ENCODE measurements at places on chromosomes 1 and 21.

- H3K27me3 ChIP-seq, result no peaks in the 10 kb centered on the region
- H3K36me3 ChIP-seq, result no peaks in the 10 kb centered on the region
- H3K4me3 ChIP-seq, result no peak overlapping the region
- H3K4me1 ChIP-seq, result no peaks in the 10 kb centered on the region
- H3K27ac ChIP-seq, result no peak overlapping the region
- no peak for DNase-seq
These were observed 6.5 kb upstream of the PDXK start for GRCh38 chr21:43712268-43712942.

- no peaks in the 10 kb centered on the region for H3K4me1 ChIP-seq
- H3K36me3 ChIP-seq, result no peaks in the 10 kb centered on the region
- H3K4me3 ChIP-seq, result no peak overlapping the region
- H3K27me3 ChIP-seq, result no peaks in the 10 kb centered on the region
- DNase-seq, result no peak
These were observed 150.3 kb downstream of the DHRS3 start for GRCh38 chr1:12467570-12468286.

- H3K4me1 ChIP-seq, result peaks cover 12% of the 10 kb centered on the region
- H3K27me3 ChIP-seq, result no peaks in the 10 kb centered on the region
- no peaks in the 10 kb centered on the region for H3K36me3 ChIP-seq
- no peak overlapping the region for H3K4me3 ChIP-seq
These were observed 96.5 kb downstream of the PAPPA2 start for GRCh38 chr1:176559474-176559873.

GRCh38 chr1:152029144-152029928 is 7.5 kb downstream of the S100A11 start:
- H3K4me1 ChIP-seq, result peaks cover 5% of the 10 kb centered on the region
- no peak overlapping the region for H3K4me3 ChIP-seq
- H3K27ac ChIP-seq, result no peak overlapping the region
- H3K36me3 ChIP-seq, result peaks cover 30% of the 10 kb centered on the region
- DNase-seq, result no peak

DNA sequence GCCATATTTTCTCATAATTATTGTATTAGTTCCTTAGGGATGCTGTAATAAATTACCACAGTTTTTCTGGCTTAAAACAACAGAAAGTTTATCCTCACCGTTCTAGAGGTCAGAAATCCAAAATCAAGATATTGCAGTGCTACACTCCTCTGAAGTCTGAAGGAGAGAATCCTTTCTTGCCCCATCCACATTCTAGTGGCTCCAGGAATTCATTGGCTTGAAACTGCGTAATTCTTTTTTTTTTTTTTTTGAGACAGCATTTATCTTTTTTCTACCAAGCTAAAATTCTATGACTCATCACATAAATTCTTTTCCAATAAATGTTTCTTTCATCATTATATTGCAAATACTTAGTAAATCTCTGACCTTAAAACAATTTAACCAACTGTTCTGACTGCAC is 451.0 kb upstream of the RGS18 start:
- no peak for DNase-seq
- H3K4me3 ChIP-seq, result no peak overlapping the region
- no peaks in the 10 kb centered on the region for H3K27me3 ChIP-seq
- no peak overlapping the region for H3K27ac ChIP-seq
- H3K36me3 ChIP-seq, result no peaks in the 10 kb centered on the region
- H3K4me1 ChIP-seq, result no peaks in the 10 kb centered on the region

DNA sequence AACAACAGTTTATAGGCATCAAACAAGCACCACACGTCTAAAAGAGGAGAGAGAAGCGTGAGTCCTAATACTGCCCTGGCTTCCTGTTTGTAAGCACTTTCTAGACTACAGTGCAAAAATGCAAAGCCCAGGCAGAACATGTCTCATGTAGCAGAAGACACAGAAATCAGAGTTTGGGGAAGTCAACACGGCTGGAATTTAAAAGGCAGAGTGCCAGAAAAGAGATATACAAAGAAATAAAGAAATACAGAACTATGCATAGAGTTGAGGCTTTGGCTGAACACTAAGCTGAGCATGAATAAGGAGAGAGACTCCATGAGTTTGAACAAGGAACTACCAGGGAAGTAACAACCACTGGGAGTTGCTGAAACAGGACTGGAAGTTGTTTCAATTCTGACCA is 566.6 kb upstream of the NR5A2 start:
- no peaks in the 10 kb centered on the region for H3K36me3 ChIP-seq
- no peaks in the 10 kb centered on the region for H3K27me3 ChIP-seq

DNA sequence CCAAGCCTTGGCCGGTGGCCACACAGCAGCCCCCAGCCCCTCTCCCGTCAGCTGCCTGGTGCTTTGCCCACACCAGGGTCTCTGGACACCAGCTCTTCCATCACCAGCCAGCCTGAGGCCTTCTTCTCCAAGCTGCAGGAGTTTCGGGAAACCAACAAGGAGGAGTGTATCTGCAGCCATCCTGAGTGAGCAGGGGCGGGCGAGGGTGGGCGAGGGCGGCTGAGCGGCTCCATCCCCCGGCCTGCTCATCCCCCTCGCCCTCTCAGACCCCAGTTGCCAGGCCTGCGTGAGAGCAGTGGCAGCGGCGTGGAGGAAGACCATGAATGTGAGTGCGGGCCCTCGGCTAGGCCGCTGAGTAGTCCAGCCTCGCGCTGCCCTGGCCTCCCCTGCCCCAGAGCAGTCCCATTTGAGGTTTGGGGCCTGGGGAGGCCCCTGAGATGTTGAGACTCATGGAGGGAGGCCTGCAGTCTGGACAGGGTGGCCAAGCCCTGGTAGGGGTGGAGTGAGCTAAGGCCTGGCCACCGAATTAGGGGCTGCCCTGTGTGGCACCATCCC is 9.7 kb downstream of the MIIP start:
- DNase-seq, result no peak
- peaks cover 30% of the 10 kb centered on the region for H3K36me3 ChIP-seq
- no peak overlapping the region for H3K27ac ChIP-seq
- H3K4me1 ChIP-seq, result no peaks in the 10 kb centered on the region
- no peaks in the 10 kb centered on the region for H3K27me3 ChIP-seq

- H3K4me1 ChIP-seq, result peaks cover 32% of the 10 kb centered on the region
- DNase-seq, result peak; percentile 19
- H3K27me3 ChIP-seq, result no peaks in the 10 kb centered on the region
- no peak overlapping the region for H3K4me3 ChIP-seq
- H3K36me3 ChIP-seq, result no peaks in the 10 kb centered on the region
- H3K27ac ChIP-seq, result no peak overlapping the region
These were observed 8.3 kb upstream of the CSRP1 start for GRCh38 chr1:201515062-201515750.

GRCh38 chr1:81670286-81670685 is 130.4 kb upstream of the ADGRL2 start:
- H3K36me3 ChIP-seq, result no peaks in the 10 kb centered on the region
- DNase-seq, result peak; percentile 82
- no peaks in the 10 kb centered on the region for H3K27me3 ChIP-seq
- no peak overlapping the region for H3K4me3 ChIP-seq
- H3K27ac ChIP-seq, result no peak overlapping the region

DNA sequence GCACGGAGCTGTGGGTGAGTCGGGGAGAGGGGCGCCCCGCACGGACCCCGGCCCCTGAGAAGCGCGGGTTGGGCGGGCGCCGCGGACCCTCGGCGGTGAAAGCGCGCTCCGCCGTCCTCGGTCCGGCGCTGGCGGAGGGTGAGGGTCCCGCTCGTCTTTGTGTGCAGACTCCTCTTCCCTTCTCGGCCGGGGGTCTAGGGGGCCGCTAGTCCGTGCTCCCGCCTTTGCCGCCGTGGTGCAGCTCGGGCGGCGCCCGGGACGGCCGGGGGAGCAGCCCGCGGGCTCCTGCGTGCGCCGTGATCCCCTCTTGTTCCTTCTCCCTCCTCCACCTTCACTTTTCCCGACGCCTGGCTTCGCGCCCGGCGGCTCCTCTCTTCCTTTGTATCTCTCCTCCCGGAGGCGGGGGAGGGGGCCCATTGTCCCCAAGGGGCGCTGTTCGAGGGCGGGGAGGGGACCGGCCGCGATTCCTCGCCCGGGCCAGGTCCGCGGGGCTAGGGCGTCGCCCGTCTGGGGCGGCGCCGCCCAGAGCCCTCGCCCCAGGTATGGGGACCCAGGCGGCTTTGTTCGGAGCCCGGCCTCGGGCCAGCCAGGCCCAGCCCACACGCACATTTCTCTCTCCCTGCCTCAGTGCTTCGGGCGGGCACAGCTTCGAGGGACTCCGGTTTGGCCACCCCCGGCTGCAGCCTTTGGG is 519 bp downstream of the FNBP1L start:
- H3K4me1 ChIP-seq, result peaks cover 17% of the 10 kb centered on the region
- H3K36me3 ChIP-seq, result no peaks in the 10 kb centered on the region

GRCh38 chr1:157091186-157091585 is 8.4 kb downstream of the ETV3L start:
- H3K27ac ChIP-seq, result no peak overlapping the region
- no peaks in the 10 kb centered on the region for H3K36me3 ChIP-seq
- H3K4me3 ChIP-seq, result no peak overlapping the region
- no peaks in the 10 kb centered on the region for H3K4me1 ChIP-seq
- DNase-seq, result peak; percentile 37

GRCh38 chr1:207172885-207173284 is 68.9 kb downstream of the C4BPA start:
- H3K4me1 ChIP-seq, result no peaks in the 10 kb centered on the region
- DNase-seq, result no peak
- no peak overlapping the region for H3K4me3 ChIP-seq
- H3K36me3 ChIP-seq, result no peaks in the 10 kb centered on the region
- no peaks in the 10 kb centered on the region for H3K27me3 ChIP-seq

DNA sequence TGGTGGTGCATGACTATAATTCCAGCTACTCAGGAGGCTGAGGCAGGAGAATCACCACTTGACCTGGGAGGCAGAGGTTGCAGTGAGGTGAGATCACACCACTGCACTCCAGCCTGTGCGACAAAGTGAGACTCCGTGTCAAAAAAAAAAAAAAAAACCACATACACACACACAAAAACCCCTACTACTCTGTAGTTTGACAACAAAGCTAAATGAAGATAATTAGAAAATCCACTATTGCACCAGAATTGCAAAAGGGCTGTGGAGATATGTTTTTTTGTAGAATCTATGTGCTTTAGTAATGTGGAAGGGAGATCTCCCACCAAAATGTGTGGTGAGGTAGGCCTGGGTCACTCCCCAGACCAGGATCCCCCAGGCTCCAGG is 32.2 kb upstream of the KHDRBS1 start:
- peaks cover 10% of the 10 kb centered on the region for H3K4me1 ChIP-seq
- H3K4me3 ChIP-seq, result no peak overlapping the region
- DNase-seq, result no peak
- H3K27ac ChIP-seq, result no peak overlapping the region
- H3K27me3 ChIP-seq, result no peaks in the 10 kb centered on the region

GRCh38 chr1:72369069-72369757 is 86.9 kb upstream of the NEGR1 start:
- DNase-seq, result no peak
- no peaks in the 10 kb centered on the region for H3K36me3 ChIP-seq
- H3K27ac ChIP-seq, result no peak overlapping the region
- no peaks in the 10 kb centered on the region for H3K4me1 ChIP-seq
- no peaks in the 10 kb centered on the region for H3K27me3 ChIP-seq

DNA sequence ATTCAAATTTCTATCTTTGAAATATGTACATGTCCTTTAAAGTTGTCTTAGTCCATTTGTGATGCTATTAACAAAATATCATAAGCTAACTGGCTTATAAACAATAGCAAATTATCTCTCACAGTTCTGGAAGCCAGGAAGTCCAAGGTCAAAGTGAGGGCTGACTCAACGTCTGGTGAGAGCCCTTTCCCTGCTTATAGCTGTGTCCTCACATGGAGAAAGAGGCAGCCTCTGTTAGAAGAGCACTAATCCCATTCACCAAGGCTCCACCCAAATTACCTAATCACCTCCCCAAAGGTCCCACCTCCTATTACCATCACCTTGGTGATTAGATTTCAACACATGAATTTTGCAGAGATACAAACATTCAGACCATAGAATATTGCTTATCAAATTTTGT is 450.1 kb upstream of the BEND5 start:
- no peaks in the 10 kb centered on the region for H3K36me3 ChIP-seq
- no peaks in the 10 kb centered on the region for H3K4me1 ChIP-seq
- no peak overlapping the region for H3K27ac ChIP-seq
- H3K27me3 ChIP-seq, result no peaks in the 10 kb centered on the region
- no peak overlapping the region for H3K4me3 ChIP-seq
- no peak for DNase-seq

- H3K4me3 ChIP-seq, result no peak overlapping the region
- no peak for DNase-seq
- no peaks in the 10 kb centered on the region for H3K4me1 ChIP-seq
- H3K36me3 ChIP-seq, result no peaks in the 10 kb centered on the region
- no peak overlapping the region for H3K27ac ChIP-seq
These were observed 331.4 kb downstream of the VAV3 start for GRCh38 chr1:107633596-107633995.

DNA sequence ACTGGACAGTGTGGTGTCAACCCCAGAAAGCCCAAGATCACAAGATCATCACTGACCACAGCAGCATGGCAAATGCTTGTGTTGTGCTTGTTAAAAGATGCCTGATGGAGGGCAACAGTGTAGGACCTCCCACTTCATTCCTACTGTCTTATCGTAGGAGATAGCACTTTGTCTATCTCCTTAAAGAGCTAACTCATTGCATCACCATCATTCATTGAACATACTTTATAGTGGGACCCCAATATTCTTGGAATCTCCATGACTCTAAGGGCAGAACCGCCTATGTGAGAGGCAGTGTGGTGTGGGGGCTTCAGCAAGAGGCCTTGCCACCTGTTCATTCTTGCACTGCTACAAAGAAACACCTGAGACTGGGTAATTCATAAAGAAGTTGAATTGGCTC is 5.0 kb upstream of the SH2D1B start:
- no peaks in the 10 kb centered on the region for H3K27me3 ChIP-seq
- no peak overlapping the region for H3K4me3 ChIP-seq

DNA sequence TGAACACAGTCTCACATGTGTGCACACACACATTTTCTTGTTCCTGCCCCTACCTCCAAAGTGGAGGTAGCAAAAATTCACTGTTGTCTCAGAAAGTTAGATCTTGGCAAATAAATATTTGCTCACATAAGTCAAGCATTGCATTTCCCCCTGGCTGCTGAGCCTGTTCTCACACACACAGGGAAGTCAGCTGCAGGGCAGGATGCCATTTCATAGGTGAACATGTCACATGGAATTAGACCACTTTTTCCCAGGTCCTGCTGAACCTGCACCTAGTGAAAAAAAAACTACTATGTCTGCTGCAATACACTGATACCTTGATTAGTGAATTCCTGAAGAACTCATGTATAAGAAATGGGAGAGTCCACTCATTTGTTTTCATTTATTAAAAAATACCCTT is 5.3 kb upstream of the CD55 start:
- H3K36me3 ChIP-seq, result no peaks in the 10 kb centered on the region
- H3K4me1 ChIP-seq, result no peaks in the 10 kb centered on the region
- H3K27ac ChIP-seq, result no peak overlapping the region
- no peak for DNase-seq

DNA sequence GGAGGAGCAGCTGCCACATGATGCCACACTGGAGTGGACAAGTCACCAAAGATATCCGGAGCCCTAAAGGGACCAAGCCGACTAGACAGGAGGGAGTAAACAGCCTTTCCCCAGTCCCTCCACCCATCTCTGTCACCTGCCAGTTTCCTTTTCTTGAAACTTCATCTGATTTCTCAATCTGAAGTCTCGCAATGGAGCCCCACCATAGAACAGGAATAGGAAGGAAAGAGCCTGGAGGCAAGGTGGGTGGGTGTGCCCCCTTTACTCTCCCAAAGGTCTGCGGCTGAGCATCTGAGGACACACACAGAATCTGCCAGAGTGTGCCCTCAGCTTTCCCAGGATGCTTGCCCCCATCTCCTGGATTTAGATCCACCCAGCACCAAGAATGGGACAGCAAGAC is at the start of gene FCGR3B:
FCGR3B (minus strand) TSS at position 101 of the 400 bp plus-strand sequence; CDS start at position 19, 82 bp downstream.
- no peaks in the 10 kb centered on the region for H3K36me3 ChIP-seq
- no peak within 1 kb of the TSS for H3K4me3 ChIP-seq
- H3K27ac ChIP-seq, result no peak within 1 kb of the TSS

GRCh38 chr1:1112237-1112985 is 3.5 kb downstream of the C1orf159 start:
- no peak overlapping the region for H3K4me3 ChIP-seq
- H3K36me3 ChIP-seq, result peaks cover 14% of the 10 kb centered on the region
- DNase-seq, result peak; percentile 40
- H3K27me3 ChIP-seq, result no peaks in the 10 kb centered on the region
